ENCODE measurements at places on chromosomes 3 and 15.

GRCh38 chr3:72535772-72536171 is 312.5 kb downstream of the SHQ1 start:
- DNase-seq = no peak

- DNase-seq = no peak
Observed at GRCh38 chr15:81163961-81164800, 30.1 kb downstream of the CFAP161 start.

- no peak for DNase-seq
Observed at GRCh38 chr3:59726279-59726678, 676.5 kb upstream of the CFAP20DC start.

GRCh38 chr3:184505076-184505878 is 56.3 kb upstream of the EPHB3 start:
- no peak for DNase-seq

DNA sequence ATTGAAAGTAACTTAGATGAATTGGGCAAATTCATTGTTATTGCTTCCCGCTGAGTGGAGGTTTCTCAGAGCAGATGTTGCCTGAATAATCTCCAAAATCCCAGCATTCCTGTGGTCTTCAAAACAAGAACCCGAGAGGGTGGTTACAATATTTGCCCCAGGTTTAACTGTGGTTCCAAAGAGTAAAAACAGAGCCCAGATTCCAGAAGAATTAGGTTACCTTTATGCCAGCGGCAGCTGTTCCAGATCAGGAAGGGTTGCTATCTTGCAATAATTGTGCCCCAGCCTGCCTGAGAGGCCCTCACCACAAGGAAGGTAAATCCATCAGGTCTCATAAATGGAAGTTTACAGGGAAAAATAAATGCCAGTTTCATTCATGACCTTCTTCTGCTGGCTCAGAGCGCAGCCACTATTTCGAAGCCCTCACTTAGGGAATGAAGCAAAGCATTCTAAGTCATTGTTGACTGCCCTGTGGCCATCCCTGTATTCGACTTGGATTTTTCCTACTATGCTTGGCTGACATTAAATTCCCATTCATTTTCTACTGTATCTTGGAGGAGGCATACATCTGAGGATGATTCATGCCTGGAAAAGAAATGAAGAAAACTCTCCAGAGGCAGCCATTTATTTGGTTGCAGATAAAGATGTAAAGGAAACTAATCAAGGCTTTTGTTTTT is 54.6 kb downstream of the SSUH2 start:
- DNase-seq = no peak

DNA sequence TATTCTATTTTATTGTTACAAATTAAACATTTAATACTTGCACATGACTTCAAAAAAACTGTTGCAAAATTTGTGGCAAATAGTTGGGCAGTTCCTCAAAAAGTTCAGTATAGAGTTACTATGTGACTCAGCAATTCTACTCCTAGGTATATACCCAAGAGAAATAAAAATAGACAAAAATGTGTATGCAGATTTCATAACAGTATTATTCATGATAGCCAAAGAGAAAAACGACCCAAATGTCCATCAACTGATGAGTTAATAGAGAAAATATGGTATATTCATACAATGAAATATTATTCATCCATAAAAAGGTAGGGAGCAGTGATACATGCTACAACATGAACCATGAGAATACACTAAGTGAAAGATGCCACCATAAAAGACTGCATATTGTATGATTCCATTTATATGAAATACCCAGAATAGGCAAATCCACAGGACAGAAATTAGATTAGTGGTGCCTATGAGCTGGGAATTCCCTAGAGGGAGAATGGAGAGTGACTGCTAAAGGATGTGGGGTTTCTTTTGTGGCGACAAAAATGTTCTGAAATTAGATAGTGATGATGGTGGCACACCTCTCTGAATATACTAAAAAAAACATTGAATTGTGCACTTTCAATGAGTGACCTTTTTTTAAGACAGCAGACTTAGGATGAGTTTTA is 31.6 kb upstream of the CLASP2 start:
- DNase-seq = no peak

- DNase-seq = no peak
Observed at GRCh38 chr3:125313060-125313635, 62.0 kb downstream of the ZNF148 start.

GRCh38 chr15:75153087-75153486 is 48.6 kb upstream of the C15orf39 start:
- no peak for DNase-seq

DNA sequence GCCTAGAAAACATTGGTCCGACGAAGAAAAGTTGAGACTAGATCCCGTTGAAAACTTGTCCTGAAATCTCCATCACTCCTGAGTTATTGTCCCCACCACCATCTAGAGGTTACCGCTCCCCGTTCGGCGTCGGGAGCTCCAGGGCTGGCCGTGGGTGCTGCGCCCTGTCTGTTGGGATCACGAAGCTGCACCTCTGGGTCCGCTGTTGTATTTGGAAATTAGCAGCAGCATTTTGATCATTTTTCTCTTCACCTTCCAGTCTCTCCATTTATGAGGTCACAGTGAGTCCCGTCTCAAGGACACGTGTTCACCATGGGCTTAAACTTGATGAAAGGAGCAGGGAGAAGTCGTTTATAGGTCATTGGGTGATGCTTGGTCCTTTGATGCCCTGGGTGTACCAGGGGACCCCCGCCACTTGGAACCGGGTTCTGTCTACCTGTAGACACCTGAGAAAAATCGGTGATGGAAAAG is 565 bp downstream of the MANF start:
- DNase-seq = no peak

- DNase-seq = no peak
Observed at GRCh38 chr15:38843736-38844590, 279.3 kb upstream of the RASGRP1 start.

DNA sequence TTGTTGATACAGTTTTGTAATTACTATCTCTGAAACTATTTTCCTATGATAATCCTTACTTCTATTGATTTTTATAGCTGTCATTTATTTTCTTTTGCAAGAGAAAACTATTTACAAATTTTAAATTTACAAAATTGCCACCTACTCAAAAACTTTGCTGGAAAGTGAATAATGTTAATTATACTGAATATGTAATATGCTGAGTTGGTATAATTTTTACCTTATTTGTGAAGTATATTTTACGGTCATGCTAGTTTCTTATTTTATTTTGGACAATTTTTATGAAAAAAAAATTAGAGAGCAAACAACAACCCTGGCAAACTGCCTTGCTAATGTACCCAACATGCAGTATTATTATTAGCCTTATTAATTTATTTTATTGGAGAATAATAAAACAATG is 2.9 kb downstream of the KCNH8 start:
- no peak for DNase-seq
